ENCODE measurements at places on chromosomes 3 and 15.

DNA sequence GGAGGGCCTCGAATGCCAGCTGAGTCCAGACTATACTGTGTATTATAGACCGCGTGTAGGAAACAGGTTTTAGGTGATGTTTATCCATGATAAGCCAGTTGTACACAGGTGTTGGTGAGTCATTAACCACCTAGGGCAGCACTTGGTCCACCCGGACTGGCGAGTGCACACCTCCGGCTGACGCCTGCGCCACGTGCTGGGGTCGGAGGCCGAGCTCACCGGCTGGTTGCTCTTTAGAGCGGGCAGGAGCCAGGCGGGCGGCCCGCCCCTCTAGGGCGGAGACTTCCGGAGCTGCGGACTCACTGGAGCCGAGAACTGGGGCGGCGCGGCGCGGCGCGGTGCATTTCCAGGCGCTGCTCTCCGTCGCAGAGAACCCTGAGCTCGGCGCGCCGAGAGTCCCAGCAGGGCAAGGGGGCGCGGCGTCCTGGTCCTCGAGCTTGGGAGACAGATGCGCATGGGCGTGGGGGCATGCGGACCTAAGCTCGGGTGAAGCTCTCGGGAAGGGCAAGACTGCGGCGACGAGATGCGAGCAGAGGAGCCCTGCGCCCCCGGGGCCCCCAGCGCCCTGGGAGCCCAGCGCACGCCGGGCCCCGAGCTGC, at the start of gene ESYT3:
Gene ESYT3 (plus strand): TSS at position 341 of the 599 bp plus-strand sequence. CDS start 183 bp downstream, at position 524.
- DNase-seq = peak; percentile 31

DNA sequence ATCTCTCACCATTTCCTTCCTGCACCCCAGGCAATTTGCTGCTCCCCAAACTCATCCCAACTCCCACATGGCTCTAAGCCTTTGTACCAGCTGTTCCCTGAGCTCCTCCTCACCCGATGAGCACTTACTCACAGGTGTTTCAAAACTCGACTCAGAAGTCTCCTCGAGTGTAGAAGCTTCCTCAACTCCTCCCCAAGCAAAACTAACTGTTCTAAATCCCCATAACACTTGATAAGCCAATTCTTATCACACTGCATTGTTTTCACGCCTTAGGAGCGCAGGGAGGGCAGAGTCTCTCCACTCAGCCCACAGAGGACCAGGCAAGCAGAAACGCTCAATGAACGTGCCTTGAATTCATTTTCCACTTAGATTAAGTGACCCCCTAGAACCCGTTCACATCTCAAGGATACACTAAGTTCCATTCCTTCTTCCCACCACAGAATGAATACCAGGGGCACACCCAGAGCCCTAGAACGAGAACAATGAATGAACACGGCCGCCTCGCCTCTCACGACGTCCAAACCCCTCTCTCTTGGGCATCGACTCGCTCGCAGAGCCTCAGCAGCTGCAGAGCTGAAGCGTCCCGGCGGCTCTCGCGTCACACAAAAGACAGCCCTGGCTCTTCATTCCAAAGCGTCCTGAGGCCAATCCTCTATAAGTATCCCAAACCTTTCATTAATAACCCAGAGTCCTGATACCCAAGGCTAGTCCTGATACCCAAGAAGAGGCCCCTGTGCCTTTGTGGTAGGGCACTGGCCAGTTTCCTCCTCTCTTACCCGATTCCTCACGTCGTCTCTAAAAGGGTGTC, 1.1 kb downstream of the RAF1 start:
- DNase-seq = peak; percentile 19

DNA sequence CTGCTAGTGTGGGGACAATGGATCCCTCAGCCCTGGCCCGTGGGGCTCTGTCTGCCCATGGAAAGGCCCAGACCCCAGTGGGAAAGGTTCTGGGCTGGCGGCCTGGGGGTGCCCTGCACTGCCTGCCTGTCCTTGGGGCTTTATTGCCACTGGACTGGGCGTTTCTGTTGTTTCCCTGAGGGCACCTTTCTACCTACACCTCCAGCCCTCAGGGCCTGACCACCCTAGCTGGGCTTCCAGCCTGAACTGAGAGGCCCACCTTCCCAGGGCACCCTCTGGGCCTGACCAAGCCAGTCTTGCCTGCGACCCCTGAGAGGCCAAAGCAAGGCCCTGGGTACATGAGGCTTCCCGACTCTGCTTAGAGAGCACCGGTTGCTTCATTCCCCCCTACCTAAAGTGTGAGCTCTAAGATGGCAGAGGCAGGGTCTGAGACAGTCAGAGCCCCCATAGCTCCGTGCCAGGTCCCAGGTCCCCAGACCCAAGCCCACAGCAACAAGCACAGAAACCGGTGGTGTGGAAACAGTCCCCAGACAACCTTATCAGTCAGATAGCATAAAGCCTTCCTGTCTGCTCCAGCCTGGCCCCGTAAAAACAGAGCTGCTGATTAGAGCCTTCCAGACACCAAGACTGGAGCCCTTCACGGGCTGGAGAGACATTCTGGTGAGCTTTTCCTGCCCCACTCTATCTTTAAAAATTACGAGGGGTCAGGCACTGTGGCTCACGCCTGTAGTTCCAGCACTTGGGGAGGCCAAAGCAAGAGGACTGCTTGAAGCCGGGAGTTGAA, 102.8 kb downstream of the CHSY1 start:
- DNase-seq = no peak

GRCh38 chr3:57956119-57956832, 51.9 kb upstream of the FLNB start:
- DNase-seq = no peak

- no peak for DNase-seq
These were observed 1.6 kb downstream of the GOLGB1 start for GRCh38 chr3:121747976-121748375.

- DNase-seq = no peak
These were observed 152.0 kb downstream of the GREM1 start for GRCh38 chr15:32869776-32870175.

GRCh38 chr3:87495938-87496337, 219.6 kb upstream of the POU1F1 start:
- DNase-seq = no peak

GRCh38 chr15:82624008-82624407, 23.2 kb downstream of the CPEB1 start:
- DNase-seq = no peak

DNA sequence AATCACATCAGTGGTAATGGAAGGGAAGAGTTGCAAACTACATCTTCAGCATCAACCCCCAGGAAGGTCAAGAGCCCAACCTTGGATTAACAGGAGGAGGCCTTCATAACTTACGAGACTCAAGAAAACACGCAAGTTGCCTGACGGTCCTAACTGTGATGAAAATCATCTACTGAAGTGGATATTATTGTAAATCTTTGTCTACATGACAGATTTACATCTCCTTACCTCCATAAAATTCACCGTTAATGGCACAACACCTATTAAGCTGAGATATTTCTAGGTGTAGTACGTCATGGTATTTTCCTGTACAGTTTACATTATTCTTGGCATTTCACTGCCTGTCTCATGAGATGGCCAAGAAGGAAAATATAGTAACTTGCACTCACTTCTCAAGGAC, 332.0 kb downstream of the NSUN3 start:
- DNase-seq = no peak

- no peak for DNase-seq
These were observed 46.0 kb upstream of the PLXNA1 start for GRCh38 chr3:126936853-126937425.

DNA sequence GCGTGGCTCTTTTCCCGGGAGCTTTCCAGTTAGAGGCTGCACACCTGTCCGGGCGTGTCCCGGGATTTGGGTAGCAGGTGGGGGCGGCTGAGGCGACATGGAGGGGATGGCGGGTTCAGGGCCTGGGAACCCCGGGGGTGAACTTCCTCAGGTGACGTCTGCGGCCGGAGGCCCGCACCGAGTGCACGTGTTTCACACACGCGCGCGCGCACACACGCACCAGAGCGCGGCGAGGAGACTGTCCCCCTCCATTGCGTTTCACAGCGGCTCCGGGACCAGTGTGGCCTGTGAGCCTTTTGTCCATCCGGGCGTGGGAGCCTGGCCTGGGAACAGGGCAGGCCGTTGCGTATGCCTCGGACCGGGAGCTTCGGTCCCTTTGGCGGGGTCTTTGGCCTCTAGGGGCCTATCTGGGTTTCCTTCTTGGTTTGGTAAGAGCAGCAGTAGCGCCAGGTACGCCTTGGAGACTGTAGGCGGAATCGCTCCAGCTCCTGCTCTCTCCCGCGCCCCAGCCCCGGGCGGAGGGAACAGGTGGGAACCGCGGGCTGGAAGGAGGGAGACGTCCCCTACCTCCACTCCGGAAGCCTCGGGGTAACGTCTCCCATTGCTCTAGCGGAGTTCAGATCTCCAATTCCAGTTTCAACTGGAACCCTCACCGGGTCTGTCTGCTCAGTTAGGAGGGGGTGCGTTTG, 220.0 kb downstream of the MEIS2 start:
- DNase-seq = no peak

DNA sequence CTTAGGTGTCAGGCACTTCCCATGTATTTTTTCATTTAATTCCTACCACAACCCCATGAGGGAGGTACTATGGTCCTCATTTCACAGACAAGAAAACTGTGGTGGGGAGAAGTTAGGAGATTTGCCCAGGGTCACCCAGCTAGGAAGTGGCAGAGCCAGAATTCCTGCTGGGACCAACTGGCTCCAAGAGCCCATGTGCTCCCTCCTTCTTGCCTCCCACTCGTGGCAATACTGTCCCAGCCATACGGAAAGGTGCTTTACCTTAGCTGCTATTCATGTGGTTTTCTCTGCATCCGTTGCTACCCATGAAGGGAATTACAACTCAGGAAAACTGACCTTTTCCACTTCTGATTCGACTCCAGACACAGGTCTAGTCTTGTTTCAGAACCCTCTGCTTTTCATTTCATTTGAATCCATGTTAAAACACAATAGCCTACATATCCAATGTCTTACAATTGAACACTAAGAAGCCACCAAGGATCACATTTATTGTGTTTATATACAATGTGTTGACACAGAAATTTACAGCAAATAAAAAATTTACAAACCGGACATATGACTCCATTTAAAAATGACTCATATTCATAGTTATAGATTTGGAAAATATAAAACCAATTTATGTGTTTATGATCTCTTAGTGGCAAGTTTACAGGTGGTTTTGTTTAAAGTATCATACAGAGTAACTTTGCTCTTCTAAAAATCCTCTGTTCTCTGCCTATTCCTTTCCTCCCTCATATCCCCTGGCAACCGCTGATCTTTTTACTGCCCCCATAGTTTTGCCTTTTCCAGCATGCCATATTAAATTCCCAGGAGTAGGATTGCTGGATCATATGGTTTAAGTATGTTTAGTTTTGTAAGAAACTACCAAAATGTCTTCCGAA, 58.8 kb downstream of the BTD start:
- DNase-seq = no peak

GRCh38 chr3:156964577-156964976, 138.4 kb downstream of the LEKR1 start:
- DNase-seq = no peak

GRCh38 chr15:70578196-70578595, 185.2 kb downstream of the UACA start:
- DNase-seq = no peak

- no peak for DNase-seq
These were observed 98.8 kb upstream of the TNFAIP8L3 start for GRCh38 chr15:51193526-51193925.

- no peak for DNase-seq
These were observed 3.4 kb upstream of the CLN6 start for GRCh38 chr15:68232937-68233336.

DNA sequence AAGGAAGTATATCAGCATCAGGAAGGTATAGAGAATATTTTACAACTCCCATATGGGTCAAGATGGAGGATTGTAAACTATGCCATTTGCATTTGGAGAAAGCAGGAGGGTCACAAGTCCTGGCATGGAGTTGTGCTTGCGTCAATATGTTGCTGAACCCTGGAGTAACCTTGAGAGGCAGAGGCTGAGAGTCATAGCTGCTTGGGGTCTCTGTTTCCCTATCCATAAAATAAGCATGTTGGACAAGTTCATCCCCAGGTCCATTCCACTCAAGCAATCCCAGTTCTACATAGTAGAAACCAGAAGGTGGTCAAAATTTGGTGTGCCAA, 273.6 kb downstream of the MECOM start:
- DNase-seq = no peak

- no peak for DNase-seq
These were observed 194.2 kb downstream of the UACA start for GRCh38 chr15:70569091-70569713.

DNA sequence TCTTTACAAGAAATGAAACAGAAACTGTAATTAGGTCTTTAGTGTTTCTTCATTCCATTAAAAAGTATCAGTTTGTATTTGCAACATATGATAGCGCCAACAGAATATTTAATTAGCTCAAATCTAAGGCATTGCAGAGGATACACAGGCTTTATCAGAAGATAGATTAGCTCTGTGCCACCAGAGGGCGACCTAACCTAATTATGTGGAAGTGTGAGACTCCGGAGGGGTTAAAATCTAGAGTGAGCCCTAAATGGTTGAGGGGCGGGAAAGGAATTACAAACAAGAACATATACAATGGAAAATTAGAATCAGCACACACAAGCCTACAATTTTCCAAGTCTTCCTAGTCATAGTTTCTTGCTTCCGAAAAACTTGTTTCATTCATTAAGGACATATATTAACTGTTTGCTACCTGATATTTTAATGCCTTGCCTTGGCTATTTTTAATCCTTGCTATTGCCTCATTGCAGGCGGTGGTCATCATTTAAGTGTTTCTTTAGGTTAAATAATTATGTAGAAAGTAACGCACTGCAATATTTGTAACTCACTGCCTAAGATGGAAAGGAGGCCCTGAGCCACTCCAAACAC, 18.0 kb upstream of the RYR3 start:
- DNase-seq = no peak

DNA sequence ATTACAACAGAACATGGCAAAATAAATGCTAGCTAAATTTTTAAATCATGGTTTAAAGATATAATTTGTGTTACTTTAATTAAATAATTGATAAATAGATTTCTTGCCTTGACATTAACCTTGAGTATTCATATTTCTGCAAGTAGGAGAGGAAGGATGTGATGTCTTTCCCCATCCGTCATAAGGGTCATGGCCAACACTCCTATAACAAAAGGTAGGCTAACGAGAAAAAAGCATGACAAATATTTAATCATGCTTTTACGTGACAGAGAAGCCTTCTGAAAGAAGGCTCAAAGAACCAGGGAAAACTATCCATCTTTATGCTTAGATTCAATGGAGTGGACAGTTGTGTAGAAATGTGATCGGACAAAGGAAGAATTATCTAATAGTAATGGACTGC, 135.2 kb downstream of the SERPINI1 start:
- no peak for DNase-seq

- no peak for DNase-seq
These were observed 27.8 kb upstream of the NR2E3 start for GRCh38 chr15:71782422-71783165.

GRCh38 chr15:76684002-76684401, 221.1 kb downstream of the SCAPER start:
- DNase-seq = no peak

DNA sequence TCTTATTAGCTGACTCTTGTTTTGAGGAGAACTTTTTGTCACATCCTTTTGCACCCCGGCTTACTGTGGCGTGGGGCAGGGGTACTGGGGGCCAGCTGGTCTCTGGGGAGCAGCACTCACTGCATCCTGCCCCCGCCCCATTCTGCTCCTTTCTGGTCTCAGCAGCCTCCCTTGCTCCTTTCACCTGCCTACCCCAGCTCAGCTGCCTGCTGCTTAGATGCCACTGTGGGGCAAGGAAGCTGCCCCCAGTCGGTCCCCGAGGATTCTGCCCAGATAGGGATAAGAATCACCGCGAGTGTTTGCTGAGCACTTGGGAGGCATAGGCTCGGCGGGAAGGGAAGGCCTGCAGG, 32.0 kb downstream of the APBA2 start:
- DNase-seq = no peak

GRCh38 chr3:161781381-161781780, 284.8 kb downstream of the OTOL1 start:
- DNase-seq = no peak
